ENCODE measurements at places on chromosomes 6 and 20.

DNA sequence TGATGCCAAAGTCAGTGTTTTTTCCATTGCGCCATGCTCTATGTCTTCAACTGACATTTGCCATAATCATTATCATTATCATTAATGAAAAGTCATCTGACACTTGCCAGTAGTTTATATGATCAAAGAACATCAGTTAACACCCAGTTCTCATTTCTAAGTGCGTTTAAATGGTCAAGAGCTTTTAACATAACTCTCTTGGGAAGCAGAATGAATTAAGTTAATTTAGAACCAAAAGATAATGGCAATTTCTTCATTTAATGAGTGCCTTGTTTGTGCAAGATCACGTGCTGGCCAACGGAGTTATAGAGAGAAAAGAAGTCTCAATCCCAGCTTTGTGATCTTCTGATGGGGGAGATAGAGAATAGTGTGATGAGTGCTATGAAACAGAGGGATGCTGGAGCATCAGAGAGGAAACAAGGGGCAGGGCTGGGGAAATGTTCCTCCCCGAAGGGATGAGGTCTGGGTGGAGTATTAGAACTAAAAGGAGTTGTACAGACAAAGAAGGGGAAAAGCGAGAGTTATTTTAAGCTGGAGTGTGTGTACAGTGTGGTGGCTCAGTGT, 20.3 kb downstream of the ANKS1A start:
- DNase-seq: no peak

DNA sequence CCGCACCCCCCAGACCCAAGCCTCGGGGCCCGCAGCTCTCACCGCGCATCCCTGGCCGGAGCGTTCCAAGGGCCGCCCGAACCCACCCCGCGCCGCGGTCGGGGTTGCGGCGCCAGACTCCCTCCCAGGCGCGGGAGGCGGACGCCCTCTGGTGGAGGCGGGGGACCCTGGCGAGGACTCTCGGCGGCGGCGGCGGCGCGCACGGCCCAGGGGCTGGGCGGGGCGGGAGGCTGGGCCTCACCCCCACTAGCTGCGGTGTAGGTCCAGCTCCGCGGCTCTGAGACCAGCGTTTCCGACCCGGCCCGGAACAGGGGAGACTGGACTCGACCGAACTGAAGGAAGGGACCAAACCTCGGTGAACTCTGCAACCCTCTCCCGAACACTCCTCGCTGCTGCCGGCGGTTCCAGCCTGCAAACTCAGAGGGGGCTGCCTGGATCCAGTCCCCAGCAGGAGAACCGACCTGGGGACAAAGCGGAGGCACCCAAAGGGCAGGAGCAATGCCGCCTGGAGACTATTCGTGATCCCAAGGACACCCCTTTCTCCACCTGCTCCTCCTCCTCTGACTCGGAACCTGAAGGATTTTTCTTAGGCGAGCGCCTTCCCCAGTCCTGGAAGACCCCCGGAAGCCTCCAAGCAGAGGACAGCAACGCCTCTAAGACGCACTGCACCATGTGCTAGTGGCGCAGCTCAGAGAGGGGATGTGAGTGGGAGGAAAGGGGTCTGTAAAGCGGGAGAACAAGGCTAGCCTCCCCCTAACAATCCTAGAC, 859 bp upstream of the TOMM6 start:
- peak; percentile 91 for DNase-seq

DNA sequence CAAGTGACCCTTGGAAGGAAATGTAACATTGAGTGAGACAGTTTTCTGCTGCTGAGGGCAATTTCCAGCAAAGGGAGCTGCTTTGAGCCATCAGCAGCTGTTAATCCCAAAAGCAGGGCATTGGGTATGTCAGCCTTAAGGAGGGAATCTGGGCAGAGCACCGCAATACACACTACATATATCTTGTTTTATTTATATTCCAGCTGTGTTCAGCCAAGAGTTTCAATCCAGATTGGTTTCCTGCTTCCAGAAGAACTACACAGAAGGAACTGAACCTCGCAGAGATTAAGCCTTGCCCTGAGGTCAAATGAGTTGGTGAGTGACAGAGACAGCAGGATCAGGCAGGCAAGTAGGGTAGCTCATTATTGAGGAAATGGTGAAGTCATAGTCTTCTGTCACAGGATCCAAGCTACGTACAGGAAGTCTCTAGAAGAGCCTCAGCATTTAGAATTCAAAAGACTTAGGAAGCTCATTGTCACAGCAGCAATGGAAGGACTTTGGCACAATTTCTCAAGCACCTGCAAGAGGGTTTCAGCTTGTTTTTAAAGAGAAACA, 109.9 kb upstream of the HEY2 start:
- DNase-seq: no peak

DNA sequence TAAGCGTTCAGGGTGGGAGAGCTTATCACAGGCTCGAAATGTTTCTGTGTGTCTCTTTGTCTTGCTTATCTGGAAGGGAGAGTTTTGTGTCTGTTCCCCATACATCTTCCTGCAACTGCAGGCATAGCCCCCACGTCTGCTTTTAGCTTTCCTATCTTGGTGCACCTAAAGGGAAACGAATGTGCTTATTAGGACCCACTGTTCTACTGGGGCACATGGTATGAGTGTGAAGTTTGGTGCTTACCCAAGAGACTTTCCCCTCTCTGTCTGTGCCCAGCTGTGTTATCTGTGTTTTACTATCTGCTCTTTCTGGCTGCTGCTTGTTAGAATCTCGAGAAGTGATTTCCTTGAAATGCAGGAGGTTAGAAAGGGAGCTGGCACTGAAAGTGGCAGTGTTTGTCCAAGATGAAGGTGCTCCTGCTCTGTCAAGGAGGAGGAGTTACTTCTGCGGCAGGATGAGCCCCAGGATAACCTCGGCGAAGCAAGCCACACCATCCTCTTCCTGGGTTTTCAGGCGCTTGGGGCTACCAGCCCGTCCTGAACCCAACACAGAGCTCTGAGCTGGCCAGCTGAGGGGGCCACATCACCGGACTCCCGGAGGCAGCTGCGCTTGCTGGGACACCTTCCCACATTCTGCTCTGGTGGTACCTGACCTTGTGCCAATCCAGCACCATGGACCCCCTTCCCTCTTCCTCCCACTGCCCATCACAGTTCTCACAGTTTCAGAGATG, 23.4 kb downstream of the DYNLT1 start:
- no peak for DNase-seq

DNA sequence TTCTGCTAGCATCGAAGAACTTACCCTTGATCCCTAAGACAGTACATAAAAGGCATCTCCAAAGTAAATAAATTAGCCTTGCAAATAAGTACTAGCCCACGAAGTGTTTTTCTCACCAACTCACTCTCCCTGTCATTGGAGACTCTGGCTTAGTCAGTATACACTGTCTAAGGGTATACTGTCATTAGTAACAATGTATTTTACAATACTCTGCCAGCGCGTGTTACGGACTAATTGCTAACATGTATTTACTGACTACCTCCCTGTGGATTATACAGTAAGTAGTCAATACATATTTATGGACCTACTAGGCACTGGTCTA, 72.1 kb downstream of the NFATC2 start:
- DNase-seq: no peak

DNA sequence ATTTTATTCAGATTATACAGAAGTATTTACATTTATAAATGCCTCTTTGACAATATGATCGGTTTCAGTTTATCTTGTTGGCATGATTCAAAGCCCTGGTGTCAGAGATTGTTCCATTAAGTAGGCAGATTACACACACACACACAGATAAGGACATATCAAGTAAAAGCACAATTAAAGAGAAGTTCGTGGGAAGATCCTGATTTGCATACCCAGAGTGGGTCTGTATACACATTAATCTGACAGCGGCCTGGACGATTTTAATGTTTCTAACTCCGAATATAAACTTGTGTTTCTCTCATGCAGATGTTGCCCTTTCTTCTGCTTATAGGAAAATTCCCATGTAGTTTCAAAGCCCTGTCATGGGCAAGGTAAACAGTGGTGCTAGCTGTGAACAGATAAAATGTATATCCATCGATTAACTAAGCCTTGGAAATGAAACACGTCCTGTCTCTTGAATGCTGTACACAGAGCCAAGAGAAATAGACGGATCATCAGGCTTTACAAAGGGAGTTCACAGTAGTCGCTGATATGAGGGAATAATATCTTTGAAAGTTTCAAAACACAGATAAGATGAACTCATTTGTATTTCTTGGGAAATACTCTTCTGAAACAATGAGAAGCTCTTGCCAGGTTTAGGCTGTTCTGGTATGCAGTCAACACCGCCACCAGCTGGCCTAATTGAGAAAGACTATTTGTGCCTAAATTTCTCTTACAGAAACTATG, 108.2 kb upstream of the GMDS start:
- peak; percentile 70 for DNase-seq

GRCh38 chr6:128240024-128240428, 280.4 kb downstream of the PTPRK start:
- no peak for DNase-seq

DNA sequence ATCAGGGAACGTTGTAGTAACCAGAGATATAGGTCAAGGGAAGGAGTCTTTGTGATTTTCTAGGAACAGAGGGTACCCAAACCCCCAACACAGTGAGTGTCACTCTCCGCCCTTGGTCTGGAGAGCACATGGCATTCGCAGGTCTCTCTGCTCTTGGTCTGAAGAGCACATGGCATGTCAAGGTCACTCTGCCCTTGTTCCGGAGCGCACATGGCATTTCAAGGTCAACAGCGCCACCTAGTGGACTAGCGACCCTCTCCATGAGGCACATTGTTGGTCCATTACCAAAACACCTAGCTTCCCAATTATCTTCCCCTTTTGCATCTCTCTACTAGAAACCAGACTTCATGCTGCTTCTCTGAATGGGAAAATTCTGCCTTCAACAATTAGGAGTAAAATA, 260.0 kb downstream of the C6orf118 start:
- DNase-seq: no peak

GRCh38 chr6:34451192-34451591, 14.7 kb upstream of the PACSIN1 start:
- DNase-seq: no peak

All from suprapubic skin (tissue), 4 donors.